Uterus (tissue), 4 donors: ENCODE measurements at places on chromosomes 1 and 21.
A peak's percentile ranks its signal among the peaks of the same experiment; 100 is the strongest.

GRCh38 chr1:103489935-103490334, 35.6 kb upstream of the RNPC3 start:
- no peak for DNase-seq

- DNase-seq = no peak
These were observed 70.4 kb upstream of the HMCN1 start for GRCh38 chr1:185663771-185664296.

DNA sequence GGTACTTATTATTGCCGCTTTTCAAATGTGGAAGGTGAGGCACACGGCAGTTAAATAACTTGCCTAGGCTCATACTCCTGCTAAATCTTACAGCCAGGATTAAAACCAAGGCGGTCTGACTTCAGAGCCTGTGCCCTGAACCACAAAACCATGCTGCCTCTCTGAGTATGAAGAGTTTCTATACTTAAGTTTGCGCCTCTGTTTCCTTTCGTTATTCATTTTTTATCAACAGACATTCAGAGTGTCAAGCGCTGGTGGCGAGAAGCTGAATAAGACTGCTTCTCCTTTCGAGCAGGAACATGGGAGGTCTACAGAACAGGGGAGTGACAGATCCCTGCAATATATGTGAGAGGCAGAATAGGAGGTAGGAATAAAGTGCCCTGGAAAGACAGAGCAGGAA, 96.0 kb upstream of the DUSP10 start:
- DNase-seq = no peak

DNA sequence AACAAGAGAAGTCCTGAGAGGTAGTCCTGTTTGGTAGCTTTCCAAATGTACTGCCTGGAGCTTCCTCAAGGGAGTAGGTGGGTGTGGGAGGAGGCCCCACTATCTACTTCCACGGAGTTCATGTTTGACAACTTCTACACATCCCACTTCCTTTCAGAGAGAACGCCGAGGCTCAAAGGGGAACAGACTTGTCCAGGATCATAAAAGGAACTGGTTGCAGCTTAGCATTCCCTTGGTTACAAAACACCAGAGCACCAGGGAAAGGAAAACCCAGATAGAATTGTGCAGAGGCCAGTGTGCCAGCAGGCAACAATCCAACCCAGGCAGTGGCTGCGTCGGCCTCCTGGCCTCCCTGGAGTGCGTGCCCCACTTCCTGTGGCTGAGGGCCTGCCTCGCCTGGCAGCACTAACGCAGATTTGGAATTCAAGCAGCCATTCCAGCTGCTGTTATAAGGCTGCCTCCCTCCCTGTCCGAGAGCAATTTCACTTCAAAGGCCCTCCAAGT, 4.2 kb upstream of the RAP1GAP start:
- DNase-seq = peak; percentile 41

DNA sequence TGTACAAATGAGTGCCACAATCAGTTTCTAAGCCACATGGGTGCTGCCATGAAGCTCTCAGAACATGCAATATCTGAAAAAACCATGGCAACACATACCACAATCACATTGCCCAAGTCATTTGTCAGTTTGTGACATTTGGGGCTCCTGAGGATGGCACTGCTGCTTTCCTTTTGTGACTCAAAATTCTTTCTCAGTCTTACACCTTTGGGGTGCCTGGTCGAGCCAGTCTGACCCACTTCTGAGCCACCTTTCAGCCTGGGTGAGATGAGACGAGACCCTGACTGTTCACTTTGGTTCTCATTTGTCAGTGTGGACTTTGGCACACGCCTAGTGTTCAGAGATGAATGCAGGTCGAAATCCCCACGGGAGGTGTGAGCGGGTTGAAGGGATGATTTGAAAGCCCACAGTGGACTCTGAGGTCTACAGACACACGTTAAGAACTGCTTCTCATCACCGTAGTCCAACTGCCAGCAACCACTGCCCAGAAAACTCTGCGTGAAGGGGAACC, 8.0 kb downstream of the BATF3 start:
- no peak for DNase-seq

GRCh38 chr21:46627726-46628125, 7.7 kb upstream of the PRMT2 start:
- no peak for DNase-seq

DNA sequence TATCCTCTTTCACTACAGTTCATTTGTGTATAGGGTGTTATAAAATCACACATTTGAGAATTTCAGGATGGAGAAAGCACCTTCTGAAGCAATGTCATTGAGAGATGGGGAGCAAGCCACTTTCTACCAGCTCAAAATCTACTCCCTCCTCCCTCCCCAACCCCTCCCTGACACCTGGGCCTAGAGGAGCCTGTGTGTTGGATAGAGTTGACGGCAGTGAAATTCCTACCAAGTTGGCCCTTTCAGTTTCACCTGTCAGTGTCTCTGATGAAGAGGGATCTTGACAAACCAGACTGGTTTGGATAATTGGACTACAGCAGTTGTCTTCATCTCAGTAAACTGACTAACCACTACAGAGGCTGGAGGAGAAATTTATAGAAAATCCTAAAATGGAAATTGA, 125.0 kb upstream of the HOOK1 start:
- DNase-seq = no peak
